ENCODE measurements at places on chromosomes 7 and 10. TPM values are rescaled to one million over a fixed set of nuclear protein-coding genes. Genes with fewer than 3 reads are reported as not detected.

DNA sequence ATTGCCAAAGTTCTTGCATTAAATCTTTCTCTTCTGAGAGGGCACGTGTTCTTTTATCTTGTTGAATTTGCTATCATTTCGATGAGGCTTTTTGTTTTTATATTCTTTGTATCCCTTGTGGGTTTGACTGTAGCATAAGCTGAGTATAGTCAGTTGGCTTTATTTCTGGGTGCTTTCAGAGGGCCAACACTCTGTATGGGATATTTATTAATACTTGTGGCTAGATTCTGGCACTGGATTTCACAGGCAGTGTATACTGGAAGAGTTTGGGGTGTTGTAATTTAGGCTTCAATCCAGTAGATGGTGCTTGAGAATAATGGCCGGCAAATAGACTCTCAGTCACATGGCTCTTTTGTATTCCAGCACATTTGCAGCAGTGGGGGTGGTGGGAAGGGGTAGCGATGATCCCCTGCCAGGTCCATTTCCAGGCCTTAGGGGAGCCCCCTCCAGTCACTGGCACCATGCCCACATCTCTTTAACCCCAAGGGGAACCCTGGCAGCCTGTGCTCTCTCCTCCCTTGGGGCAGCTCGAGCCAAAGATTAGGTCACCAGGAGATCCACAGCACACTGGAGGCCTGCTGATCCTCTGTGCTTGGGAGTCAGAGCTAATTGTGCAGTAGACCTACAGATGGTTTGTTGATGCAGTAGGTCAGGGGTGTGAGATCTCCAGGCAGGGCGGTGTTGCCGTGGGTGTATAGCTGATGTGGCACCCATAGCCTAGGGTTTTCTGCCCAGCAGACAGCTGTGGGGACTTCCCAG, 81.8 kb downstream of the PTPN20 start:
- DNase-seq, result peak; percentile 55

DNA sequence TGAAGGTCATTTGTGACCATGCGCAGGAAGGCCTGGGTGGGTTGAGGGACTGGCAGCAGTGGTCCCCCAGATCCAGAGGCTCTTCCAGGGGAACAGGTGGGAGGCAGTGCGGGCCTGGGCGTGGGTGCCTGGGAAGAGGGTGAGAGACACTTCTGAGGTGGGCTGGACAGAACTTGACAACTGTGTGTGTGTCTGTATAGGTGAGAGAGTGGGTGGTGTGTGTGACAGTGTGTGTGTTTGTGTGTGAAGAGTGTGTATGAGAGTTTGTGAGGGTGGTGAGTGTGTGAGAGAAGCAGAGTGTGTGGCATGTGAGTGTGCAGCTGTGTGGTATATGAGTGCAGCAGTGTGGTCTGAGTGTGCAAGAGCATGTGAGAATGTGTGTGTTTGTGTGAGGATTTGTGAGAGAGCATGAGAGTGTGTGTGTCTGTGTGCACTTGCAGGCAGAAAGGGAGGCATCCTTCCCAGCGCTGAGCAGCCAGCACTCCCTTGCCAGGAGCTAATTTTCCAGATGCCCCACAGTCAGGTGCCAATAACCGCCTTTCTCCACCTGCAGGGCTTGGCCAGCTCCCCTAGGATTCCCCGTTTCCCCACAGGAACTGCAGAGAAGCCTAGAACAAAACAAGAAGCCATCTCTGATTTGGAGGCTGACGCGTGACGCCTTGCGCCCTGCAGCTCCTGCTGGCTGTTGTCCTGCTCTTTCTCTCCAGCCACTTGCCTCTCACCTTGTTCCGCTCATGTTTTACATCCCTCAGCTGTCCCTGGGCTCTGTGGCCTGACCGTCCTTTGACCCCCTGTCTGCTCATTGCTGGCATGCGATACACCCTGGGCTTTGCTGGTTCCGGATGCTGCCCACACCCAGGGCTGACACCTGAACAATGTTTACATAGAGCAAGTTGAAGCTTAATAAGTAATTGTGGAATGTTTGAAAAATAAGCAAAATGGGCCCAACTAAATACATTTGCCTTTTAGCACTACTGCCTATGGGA, 88.0 kb downstream of the TMEM178B start:
- no peak for DNase-seq

GRCh38 chr10:29379208-29379607, 90.3 kb downstream of the LYZL1 start:
- DNase-seq, result no peak

Gene CTAGE15
- 0.36 TPM for total RNA-seq

GRCh38 chr7:75595766-75596165, 103.6 kb downstream of the SPDYE5 start:
- no peak for DNase-seq

DNA sequence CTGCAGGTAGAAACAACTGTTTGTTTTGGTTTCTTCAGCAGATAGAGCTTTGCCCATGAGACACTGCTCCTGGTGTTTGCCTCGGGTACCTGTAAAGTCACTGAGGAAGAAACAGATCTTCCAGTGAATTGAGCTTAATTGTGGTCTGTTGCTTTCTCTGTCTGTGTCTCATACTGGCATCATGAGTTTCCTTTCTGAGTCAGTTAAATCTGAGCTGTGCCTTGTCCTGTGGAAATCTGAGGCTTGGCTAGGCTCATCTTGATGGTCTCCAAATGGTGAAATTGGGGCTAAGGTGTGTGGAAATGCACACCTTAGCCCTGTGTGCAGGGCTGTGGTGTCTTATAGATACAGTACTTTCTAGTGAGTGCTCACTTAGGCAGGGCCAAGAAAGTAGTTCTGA, 67.4 kb downstream of the GBF1 start:
- no peak for DNase-seq

Measured in A172 (cell line).